ENCODE measurements at places on chromosomes 16 and 17. TPM values are rescaled to one million over a fixed set of nuclear protein-coding genes. Genes with fewer than 3 reads are reported as not detected.

GRCh38 chr16:55641430-55642056 lies 14.2 kb upstream of the SLC6A2 start:
- peak; percentile 51 for DNase-seq

SPOP gene
- 77.3 TPM for total RNA-seq

DNA sequence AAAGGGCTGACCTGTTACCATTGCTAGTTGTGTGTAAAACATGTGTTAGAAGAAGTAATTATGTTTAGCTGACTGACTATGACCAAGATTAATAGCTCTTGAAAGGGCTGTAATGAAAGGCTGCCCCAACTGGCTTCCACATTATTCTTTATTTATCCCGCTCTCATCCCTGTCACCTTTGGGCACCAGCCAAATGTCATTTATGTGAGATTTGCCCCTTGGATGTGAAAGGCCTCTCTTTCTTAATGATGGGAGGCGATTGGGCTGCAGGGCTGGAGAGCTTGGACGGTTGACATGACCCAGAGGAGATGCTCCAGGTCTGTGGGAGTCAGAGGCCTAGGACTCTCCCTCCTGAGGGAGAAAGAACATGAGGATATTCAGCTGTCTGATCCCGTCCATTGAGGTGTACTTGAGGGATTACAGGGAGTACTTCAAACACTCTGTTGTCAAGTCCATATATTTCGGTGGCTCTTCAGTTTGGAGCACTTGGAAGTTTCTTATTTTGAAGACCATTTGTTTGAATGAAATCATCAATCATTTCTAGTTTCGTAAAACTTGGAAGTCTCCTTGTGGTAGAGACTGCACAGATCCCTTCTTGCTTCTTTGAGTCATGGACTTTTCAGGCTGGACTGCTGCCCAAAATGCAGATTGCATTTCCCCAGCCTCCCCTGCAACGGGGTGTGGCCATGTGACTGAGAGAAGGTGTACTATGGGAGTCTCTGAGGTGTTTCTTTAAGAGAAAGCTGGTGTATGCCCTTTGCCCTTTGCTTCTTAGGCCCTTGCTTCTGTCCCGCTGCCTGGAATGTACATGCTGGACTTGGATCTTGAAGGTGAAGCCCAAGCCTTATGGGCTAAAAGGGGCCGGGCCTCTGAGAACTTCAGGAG lies 51.3 kb downstream of the FTO start:
- no peak for DNase-seq

- no peak for DNase-seq
These were observed 282.5 kb upstream of the SALL1 start for GRCh38 chr16:51433599-51433998.

DNA sequence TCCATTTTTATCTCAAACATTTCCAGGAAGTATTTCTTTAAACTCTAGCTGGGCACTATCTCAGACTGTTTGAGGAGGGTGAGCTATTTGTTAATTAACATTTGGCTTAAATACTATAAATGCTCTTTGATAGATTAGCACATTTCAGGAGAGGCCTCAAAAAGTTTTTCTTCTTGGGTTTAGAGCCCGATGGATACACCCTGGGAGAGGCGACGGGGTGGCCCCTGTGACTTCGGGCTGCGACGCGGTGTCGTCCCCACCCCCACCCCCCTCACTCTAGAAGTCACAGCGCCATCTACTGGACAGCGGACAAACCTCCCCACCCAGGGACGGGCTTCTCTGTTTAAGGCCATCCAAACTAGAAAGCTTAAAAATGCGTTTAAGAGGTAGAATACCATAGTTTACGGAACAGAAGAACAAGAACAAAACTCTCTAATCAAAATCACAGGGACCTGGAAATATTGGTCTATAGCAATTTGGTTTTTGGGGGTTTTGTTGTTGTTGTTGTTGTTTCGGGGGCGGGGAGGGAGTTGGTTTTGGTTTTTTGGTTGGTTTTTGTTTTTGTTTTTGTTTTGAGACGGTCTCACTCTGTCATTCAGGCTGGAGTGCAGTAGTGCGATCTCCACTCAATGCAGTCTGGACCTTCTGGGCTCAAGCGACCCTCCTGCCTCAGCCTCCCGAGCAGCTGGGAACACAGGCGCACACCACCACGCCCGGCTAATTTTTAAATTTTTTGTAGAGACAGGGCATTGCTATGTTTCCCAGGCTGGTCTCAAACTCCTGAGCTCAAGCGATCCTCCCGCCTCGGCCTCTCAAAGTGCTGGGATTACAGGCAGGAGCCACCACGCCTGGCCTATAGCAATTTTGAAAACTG lies 254.4 kb downstream of the C16orf95 start:
- no peak for DNase-seq

CLDN6 gene
- total RNA-seq = 0.59 TPM

GRCh38 chr16:28179354-28179753 lies 32.4 kb downstream of the XPO6 start:
- DNase-seq = no peak

HS3ST6 gene
- total RNA-seq = 4.3 TPM

GDPD3 gene
- total RNA-seq = 4.6 TPM

DNA sequence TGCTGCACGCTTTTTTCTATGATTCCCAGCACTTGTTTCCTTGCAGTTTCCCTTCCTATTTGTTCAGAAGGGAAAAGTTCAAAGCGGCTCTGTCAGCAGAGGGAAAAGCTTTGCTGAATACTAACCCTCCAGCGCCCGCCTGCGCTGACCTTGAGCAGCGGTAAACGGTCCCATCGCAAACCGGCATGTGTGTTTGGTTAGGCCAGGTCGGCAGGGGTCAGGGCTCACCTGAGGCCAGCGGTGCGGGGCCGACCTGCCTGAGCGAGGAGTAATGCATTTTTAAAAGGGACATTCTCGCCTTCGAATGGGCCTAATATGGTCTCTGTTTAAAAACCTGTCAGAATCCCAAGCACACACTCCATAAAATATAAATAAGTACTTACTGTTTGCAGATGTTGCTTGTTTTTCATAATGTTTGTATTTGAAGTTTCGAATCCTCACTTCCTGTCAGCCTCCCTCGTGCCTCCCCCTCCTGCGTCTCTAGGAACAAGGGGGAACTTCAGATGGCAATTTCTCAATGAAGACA lies 110.1 kb downstream of the IRX3 start:
- DNase-seq = peak; percentile 29

DNA sequence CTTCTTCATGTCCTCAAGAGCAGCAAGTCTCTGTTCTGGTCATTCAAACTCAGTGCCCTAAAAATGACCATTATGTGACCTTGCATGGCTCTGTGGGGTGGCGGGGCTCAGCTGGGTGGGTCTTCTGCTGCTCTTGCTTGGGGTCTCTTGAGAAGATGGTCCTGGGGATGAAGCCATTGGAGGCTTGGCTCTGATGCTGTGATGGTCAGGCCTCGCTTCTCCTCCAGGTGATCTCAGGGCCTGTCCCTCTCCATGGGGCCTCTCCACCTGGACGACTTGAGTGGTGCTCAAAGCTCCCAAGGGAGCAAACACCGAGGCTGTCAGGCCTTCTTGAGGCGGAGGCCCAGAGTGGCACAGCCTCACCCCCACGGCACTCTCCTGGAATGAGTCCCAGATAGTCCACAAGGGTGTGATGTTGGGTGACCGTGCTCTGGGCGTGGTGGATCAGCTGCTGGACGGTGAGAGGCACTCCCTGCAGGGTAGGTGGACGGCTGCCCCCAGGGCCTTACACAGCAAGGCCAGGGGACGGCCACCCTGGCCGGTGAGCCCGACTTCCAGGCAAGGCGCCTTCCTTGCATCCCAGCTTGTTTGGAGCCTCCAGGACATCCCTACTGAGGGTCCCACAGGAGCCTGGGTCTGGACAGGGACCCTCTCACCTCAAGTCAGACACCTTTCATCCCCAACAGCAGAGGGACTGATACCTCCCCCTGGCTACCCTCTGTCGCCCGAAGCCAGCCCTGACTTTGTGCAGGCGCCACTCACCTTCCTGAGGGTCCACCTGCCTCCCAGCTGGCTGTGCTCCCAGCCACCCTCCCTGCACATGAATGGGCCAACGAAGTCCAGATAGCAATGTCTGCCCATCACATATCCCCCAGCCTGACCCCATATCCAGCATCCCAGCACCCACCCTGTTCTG lies 48.7 kb downstream of the USP22 start:
- no peak for DNase-seq

ZC3H18 gene
- 13.6 TPM for total RNA-seq

DNA sequence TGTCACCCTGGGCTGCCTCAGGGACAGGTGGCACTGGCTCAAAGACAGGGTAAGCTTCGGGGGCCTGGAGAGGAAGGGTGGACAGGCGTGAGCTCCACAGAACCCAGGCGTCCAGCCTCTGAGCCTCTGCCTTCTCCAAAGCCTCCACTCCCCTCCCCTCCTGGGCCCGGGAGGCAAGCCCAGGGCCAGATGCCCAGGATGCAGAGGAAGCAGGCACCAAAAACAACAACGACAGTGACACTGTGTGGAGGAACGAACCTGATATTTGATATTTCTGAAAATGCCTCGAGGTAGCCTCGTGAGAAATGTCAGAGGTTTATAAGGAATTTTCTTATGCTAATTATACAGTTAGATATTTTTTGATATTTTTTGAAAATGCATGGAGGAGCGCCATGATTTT lies 6.0 kb downstream of the BCL7C start:
- no peak for DNase-seq

DNA sequence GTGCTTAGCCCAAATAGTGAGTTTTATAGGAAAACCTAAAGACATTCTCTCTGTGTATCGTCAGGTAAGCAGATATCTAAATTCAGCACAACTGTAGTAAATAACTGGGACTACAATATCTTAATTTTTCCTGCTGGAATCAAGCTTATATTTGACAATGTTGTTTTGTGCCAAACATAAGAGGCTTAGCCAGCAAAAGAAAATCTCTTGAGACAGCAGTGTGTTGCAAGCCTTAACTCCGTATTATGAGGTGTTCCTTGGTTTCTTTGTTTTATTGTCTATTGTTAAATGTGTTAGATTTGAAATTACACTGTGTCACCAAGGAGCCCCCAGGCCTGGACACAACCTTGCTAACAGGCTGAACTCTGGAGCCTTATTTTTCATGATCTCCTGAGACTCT lies 1570.6 kb upstream of the GOT2 start:
- no peak for DNase-seq

DNA sequence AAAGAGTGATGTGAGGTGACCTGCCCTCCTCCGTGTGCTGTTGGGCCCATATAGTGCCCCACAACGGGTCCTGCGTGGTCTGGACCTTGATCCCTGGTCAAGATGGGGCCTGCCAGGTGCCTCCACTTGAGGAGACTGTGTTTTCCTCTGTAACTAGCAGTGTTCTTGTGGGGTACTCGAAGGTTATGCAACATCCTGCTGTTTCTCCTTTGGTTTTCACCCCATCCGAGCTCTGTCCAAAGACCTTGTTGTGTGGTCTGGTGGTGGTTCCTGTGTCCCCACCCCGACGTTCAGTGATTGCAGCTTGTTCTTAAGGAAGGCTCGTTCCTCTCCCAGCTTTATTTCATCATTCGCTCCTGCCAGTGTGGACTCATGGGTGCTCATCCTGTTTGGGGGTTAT lies 38.7 kb upstream of the ZNF750 start:
- DNase-seq = no peak

DNA sequence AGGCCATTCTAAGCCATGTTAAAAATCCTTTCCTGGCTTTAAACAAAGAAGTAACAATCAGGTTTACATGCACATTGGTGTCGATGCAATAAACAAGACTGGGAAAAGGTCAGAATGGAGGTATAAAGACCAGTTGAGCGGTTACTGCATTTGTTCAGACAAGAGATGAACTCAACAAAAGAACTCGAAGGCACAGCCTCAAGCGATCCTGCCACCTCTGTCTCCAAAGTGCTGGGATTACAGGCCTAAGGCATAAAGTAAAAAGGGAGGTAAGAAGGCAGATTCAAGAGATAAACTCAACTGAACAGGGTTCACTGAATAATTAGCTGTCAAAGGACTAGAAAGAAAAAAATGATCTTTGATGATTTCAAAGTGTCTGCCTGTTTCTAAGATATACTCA lies 39.4 kb downstream of the USP32 start:
- no peak for DNase-seq

GRCh38 chr16:68719993-68720489 lies 17.1 kb upstream of the CDH1 start:
- no peak for DNase-seq

- no peak for DNase-seq
These were observed 10.6 kb downstream of the CNTD1 start for GRCh38 chr17:42809250-42809649.

DNA sequence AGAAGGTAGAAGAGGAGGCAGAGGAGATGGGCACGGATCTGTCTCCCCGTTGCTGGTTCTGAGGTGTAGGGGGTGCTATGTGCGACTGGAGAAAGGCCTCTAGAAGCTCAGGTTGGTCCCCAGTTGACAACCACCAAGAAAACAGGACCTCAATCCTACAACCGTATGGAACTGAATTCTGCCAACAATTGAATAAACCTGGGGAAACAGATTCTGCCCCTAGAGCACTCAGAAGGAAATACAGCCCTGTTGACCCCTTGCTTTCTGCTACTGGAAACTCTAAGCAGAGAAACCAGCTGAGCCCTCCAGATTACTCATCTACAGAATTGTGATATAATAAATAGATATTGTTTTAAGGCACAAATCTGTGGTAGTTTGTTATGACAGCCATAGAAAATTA lies 313.0 kb upstream of the GOT2 start:
- DNase-seq = no peak

- no peak for DNase-seq
These were observed 527.0 kb downstream of the MAF start for GRCh38 chr16:79073566-79073965.

CDIP1 gene
- total RNA-seq = 6.6 TPM

DNA sequence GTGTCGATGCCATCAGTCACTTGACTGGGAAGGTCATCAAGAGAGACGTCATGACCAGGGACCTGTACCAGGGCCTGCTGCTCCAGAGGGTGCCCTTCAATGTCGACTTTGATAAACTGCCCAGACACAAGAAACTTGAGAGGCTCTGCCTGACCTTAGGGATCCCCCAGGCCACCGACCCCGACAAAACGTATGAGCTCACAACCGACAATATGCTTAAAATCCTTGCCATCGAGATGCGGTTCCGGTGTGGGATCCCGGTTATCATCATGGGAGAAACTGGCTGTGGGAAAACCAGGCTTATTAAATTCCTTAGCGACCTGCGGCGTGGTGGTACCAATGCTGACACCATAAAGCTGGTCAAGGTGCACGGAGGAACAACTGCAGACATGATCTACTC lies 69.6 kb upstream of the ENDOV start:
- no peak for DNase-seq

FZD2 gene
- 5.7 TPM for total RNA-seq

GRCh38 chr17:32323046-32323445 lies 18.9 kb downstream of the C17orf75 start:
- no peak for DNase-seq

TMEM220 gene
- 2.6 TPM for total RNA-seq

DNA sequence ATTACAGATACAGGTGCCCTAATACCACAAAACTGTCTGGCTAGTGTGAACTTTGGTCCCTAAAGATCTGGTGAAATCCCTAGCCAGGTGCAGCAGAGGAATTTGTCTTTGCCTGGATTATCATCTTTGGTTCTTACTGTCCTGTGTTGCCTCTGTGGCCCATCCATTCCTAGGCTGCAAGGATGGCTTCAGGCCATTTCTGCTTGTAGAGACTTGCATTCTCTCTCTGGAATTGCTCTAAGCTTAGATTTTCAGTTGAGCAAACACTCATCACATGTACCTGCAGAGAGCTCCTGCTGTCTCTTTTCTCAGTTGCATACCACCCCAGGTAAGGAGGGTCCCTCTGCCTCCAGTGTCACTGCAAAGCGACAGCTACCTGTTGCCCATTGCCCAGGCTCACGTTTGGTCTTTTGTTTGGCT lies 114.9 kb downstream of the PRKCA start:
- no peak for DNase-seq

- DNase-seq = no peak
These were observed 5.6 kb downstream of the CMTR2 start for GRCh38 chr16:71283612-71284011.
